Psoas muscle (tissue), 8 donors: ENCODE measurements at places on chromosomes 16 and 17. TPM values are rescaled to one million over a fixed set of nuclear protein-coding genes. Genes with fewer than 3 reads are reported as not detected.

DNA sequence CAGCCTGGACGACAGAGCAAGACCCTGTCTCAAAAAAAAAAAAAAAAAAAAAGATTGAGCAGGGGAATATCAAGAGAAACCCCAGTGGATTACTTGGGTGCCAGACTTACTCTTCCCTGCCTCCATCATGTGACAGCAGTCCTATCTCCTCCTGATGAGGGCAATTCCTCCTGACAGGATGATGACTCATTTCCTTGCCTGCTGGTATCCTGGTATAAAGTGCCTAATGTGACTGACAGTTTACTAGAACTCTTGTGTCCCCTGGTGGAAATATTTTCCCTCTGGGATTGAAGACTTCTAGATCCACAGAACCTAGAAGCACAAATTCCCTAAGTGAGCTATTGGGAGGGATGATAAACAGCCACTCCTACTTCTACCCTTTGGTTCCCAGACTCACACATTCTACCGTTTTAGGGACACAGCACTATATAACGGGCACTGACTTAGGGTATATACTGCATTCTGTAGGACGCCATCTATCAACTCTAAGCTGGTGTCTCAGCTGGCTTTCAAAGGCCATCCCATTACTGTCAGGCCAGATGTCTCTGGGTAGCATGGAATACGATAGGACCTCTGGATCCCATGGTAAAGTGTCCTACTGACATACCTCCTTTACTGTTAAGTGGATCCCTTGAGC is 114.6 kb upstream of the MED13 start:
- no peak for DNase-seq
- no peaks in the 10 kb centered on the region for H3K4me1 ChIP-seq
- H3K36me3 ChIP-seq: no peaks in the 10 kb centered on the region

GRCh38 chr17:16013943-16014407 is 14.4 kb downstream of the TTC19 start:
- no peak overlapping the region for H3K4me3 ChIP-seq
- H3K36me3 ChIP-seq: peaks cover 5% of the 10 kb centered on the region
- H3K27me3 ChIP-seq: no peaks in the 10 kb centered on the region
- DNase-seq: no peak
- H3K4me1 ChIP-seq: peaks cover 15% of the 10 kb centered on the region

GRCh38 chr16:67720236-67720635 is 1.1 kb upstream of the GFOD2 start:
- peak overlapping the region; percentile 99 for H3K4me3 ChIP-seq
- DNase-seq: no peak
- peak overlapping the region; percentile 96 for H3K27ac ChIP-seq
- H3K36me3 ChIP-seq: no peaks in the 10 kb centered on the region
- H3K27me3 ChIP-seq: no peaks in the 10 kb centered on the region
- peaks cover 22% of the 10 kb centered on the region for H3K4me1 ChIP-seq

DNA sequence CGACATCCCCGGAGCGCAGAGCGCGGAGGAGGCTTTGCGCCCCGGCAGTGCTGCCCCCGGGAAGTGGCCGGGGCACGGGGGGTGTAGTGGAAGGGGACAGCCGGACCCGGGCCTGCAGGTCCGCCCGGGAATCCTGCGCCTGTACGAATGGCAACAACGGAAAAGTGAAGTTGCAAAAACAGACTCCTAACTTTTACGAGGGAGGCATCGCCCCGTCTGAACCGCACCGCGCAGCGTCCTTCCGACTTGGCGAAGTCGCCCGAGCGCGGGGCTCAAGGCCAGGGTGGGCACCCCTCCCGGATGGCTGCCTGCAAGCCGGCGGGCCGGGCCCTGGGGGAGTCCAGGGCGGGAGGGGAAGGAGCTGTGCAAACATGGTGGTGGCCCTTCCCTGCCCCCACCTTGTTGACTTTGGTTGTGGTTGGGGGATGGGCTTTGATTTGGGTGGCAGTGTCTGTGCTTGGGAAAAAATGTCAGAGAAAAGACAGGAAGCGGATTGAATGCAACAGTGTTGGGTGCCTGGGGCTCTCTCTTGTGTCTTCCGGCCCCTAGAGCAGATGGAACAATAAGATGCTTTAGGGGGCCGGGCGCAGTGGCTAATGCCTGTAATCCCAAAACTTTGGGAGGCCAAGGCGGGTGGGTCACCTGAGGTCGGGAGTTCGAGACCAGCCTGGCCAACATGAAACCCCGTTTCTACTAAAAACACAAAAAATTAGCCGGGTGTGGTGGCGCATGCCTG is 675 bp downstream of the RNF213 start:
- H3K4me1 ChIP-seq: peaks cover 29% of the 10 kb centered on the region
- peak overlapping the region; percentile 95 for H3K27ac ChIP-seq
- H3K27me3 ChIP-seq: no peaks in the 10 kb centered on the region
- peak; percentile 74 for DNase-seq
- H3K36me3 ChIP-seq: peaks cover 17% of the 10 kb centered on the region

DNA sequence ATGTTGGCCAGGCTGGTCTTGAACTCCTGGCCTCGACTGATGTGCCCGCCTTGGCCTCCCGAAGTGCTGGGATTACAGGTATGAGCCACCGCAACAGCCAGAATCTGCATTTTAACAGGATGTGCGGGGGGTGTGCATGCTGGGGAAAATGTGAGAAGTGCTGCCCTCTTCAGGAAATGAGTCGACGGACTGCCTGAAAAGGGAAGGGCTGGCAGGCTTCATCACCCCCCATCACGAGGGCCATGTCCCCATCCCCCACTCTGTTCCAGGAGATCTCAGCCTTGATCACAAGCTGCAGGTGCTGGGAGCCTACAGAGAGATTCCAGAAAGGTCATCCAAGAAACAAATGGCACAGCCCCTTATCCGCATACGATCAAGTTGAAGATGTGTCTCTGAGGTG is 195.3 kb upstream of the RPL38 start:
- H3K36me3 ChIP-seq: no peaks in the 10 kb centered on the region
- H3K4me3 ChIP-seq: no peak overlapping the region
- H3K27me3 ChIP-seq: peaks cover 1% of the 10 kb centered on the region
- no peaks in the 10 kb centered on the region for H3K4me1 ChIP-seq
- no peak for DNase-seq

- no peak overlapping the region for H3K4me3 ChIP-seq
- H3K27ac ChIP-seq: no peak overlapping the region
- no peak for DNase-seq
- no peaks in the 10 kb centered on the region for H3K27me3 ChIP-seq
Observed at GRCh38 chr16:56244612-56245011, 53.3 kb downstream of the GNAO1 start.

GRCh38 chr17:43118679-43119615 is 6.2 kb downstream of the BRCA1 start:
- no peaks in the 10 kb centered on the region for H3K36me3 ChIP-seq
- no peak for DNase-seq

DNA sequence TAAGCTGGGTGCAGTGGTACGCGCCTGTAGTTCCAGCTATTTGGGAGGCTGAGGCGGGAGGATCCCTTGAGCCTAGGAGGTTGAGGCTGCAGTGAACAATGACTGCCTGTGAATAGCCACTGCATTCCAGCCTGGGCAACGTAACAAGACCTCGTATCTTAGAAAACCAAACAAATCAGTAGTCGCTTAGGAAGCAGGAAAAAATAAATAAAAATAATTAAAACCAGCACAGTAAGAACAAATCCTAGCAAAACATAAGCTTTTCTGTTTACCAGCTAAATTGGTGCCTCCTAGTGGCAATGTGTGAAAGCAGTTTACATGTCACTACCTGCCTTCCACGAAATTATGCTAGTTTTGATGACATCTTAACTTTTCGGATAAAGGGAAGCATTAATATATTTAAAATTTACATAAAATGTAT is 1.3 kb downstream of the ARMC5 start:
- peaks cover 41% of the 10 kb centered on the region for H3K4me1 ChIP-seq
- peak overlapping the region; percentile 100 for H3K27ac ChIP-seq
- peaks cover 49% of the 10 kb centered on the region for H3K36me3 ChIP-seq
- H3K4me3 ChIP-seq: peak overlapping the region; percentile 98
- H3K27me3 ChIP-seq: no peaks in the 10 kb centered on the region

- peak overlapping the region; percentile 82 for H3K27ac ChIP-seq
- H3K36me3 ChIP-seq: peaks cover 31% of the 10 kb centered on the region
- peaks cover 23% of the 10 kb centered on the region for H3K4me1 ChIP-seq
Observed at GRCh38 chr17:78359321-78359996, 418 bp downstream of the SOCS3 start.

- peaks cover 14% of the 10 kb centered on the region for H3K36me3 ChIP-seq
- H3K4me1 ChIP-seq: no peaks in the 10 kb centered on the region
- H3K27me3 ChIP-seq: no peaks in the 10 kb centered on the region
- DNase-seq: no peak
Observed at GRCh38 chr17:59688008-59688407, 19.2 kb downstream of the PTRH2 start.

DNA sequence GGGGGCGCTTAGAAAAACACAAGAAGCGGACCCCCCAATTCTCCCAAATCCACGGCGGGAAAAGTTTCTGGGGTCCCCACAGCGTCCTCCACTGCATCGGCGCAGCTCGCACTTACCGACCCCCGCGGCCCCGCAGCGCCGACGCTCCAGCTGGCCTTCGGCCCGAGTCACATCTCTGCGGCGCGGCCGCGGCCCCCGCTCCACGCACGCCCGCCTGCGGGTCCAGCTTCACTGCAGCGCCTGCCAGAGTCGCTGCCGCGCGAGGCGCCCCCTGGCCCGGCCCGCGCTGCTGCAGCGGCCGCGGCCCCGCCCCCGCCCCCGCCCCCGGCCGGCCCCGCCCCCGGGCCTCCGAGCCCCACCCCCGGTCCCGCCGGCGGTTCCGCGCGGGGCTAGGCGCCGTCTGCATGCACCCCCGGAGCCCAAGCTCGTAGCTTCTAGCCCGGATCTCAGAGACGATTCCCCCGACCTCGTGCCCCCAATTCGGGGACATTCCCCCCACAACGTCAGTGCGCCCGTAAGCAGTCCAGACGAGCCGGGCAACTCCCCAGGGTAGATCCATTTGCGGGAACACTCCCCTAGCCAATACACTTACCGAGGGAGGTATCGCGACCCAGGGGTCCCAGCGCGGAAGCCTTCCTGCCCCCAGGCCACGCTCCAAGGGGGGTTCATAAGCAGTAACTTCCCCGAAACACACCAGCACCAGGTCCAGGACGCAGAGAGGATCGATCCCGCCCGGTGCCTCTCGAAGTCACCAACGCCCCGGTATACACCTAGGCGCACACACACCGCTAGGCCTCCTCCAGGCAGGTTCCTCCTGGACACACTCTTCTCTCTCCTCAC is at the start of gene GPRC5B:
Gene GPRC5B (minus strand): TSS at position 238 of the 840 bp plus-strand sequence. CDS start 12,003 bp downstream, outside the sequence.
- H3K36me3 ChIP-seq: peaks cover 5% of the 10 kb centered on the region
- H3K27ac ChIP-seq: peak within 1 kb of the TSS; percentile 92
- H3K4me3 ChIP-seq: peak within 1 kb of the TSS; percentile 92
- H3K4me1 ChIP-seq: peaks cover 17% of the 10 kb centered on the region
- DNase-seq: peak; percentile 55

GRCh38 chr17:13162361-13162760 is 144.5 kb upstream of the ELAC2 start:
- H3K4me3 ChIP-seq: no peak overlapping the region
- H3K27ac ChIP-seq: no peak overlapping the region
- no peaks in the 10 kb centered on the region for H3K27me3 ChIP-seq
- no peak for DNase-seq
- H3K36me3 ChIP-seq: no peaks in the 10 kb centered on the region

DNA sequence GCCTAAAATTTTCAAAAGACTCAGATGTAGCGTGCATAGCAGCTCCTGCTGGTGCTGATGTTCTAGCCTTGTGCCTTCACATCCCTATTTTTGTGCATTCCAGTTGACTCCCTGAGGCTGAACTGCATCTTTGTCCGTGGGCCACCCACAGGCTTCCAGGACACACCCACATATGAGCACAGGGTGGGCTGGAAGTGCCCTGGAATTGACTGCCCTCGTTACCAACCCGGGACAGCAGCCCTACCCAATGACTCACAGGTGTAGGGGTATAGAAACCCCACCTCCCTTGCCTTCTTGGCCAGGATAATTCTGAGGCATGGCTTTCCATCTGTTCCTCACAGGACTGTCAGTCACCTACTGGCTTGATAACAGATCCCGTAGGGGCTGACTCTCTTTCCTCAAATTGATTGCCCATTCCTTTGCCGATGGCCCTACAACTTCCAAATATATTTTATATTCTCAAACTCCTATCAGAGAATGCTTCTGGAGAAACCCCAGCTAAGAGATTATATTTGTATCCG is 65.9 kb upstream of the CDH13 start:
- H3K4me1 ChIP-seq: no peaks in the 10 kb centered on the region
- H3K27ac ChIP-seq: no peak overlapping the region
- no peak overlapping the region for H3K4me3 ChIP-seq
- DNase-seq: no peak

DNA sequence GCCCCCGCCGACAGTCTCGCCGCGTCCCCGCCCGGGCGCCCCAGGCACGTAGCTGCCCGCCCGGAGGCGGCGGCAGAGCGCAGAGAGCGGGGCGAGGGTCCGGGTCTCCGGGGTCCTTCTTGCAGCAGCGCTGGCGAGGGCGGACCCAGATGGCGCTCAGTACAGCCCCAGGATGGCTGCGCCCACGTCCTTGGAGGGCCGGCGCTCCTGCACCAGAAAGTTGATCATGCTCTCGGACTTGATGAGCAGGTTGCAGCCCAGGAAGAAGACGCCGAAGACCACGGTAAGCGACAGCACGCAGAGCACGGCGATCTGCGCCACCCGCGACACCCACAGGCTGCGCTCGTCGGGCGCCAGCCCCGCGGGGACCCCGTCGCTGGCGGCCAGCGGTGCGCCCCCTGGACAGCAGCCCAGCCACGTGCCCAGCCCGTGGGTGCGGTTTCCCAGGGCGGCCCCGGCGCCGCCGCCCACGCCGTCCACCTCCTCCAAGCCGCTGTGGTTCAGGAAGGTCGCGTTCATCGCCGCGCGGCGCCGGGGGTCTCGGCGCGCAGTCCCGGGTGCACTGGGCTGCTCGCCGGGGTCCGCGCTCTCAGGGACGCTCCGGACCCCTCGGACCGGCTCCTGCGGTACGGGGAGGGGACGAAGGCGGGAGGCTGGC is 435 bp downstream of the RPRML start:
- H3K36me3 ChIP-seq: no peaks in the 10 kb centered on the region
- DNase-seq: no peak
- H3K4me3 ChIP-seq: peak overlapping the region; percentile 77
- no peak overlapping the region for H3K27ac ChIP-seq

DNA sequence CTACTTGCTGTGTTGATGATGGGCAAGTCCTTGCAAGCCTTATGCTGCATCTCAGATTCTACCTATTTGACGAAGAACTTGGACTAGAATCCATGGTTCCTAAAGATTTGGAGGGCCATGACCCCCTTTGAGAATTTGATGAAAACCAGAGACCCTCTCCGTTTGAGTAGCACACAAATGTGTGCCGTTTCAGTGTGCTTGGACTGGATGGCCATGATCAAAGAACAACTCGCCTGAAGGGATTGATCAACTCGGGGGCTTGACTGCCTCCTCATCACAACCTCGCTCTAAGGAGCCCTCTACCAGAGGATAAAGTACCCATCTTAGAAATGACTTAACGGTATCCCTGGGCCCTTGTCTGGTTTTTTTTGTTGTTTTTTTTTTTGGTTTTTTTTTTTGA is 2.8 kb upstream of the ANKFY1 start:
- peaks cover 11% of the 10 kb centered on the region for H3K4me1 ChIP-seq
- DNase-seq: no peak
- no peak overlapping the region for H3K27ac ChIP-seq
- no peak overlapping the region for H3K4me3 ChIP-seq

GRCh38 chr17:39705786-39706348 is 6.0 kb downstream of the ERBB2 start:
- DNase-seq: no peak
- H3K36me3 ChIP-seq: no peaks in the 10 kb centered on the region
- H3K4me1 ChIP-seq: peaks cover 49% of the 10 kb centered on the region
- no peaks in the 10 kb centered on the region for H3K27me3 ChIP-seq

The TNK1 gene
- 0.56 TPM for total RNA-seq

The RDM1 gene
- total RNA-seq: not detected

The CEP20 gene
- 67.1 TPM for total RNA-seq

The TOM1L1 gene
- total RNA-seq: 6.5 TPM

The ADAP2 gene
- 4.6 TPM for total RNA-seq

The DLG4 gene
- 3.2 TPM for total RNA-seq

The TAC4 gene
- total RNA-seq: not detected

The CD300LB gene
- total RNA-seq: not detected
